Activated CD4-positive, alpha-beta T cell treated with anti-CD3 and anti-CD28 coated beads, Interleukin-2, Interleukin-6, amounts not matched to agents 100 ng/mL and 50 ng/mL, durations not matched to agents 16 hours and 8 hours (primary cell): ENCODE measurements at places on chromosomes 1 and 21.

- DNase-seq = no peak
Observed at GRCh38 chr1:43061757-43062156, 103.1 kb upstream of the SLC2A1 start.

GRCh38 chr1:110225212-110225611 is 15.1 kb downstream of the KCNC4 start:
- DNase-seq = no peak

DNA sequence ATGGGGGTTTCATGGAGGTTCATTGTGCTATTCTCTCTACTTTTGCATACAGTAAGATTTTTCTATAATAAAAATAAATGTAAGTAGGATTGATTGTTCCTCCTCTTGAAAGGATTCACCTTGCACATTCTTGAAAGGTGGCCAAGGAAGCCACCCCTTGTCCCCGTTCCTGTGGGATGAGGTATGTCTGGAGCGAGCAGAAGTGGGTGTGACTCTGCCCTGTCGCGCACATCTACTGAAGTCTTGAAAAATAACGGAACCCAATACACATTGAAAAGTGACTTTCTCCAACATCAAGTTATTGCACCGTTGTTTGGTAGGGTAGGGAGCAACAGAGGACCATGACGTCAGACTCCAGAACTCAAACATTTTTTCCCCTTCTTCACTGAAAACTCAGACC is 46.8 kb upstream of the USP1 start:
- no peak for DNase-seq

DNA sequence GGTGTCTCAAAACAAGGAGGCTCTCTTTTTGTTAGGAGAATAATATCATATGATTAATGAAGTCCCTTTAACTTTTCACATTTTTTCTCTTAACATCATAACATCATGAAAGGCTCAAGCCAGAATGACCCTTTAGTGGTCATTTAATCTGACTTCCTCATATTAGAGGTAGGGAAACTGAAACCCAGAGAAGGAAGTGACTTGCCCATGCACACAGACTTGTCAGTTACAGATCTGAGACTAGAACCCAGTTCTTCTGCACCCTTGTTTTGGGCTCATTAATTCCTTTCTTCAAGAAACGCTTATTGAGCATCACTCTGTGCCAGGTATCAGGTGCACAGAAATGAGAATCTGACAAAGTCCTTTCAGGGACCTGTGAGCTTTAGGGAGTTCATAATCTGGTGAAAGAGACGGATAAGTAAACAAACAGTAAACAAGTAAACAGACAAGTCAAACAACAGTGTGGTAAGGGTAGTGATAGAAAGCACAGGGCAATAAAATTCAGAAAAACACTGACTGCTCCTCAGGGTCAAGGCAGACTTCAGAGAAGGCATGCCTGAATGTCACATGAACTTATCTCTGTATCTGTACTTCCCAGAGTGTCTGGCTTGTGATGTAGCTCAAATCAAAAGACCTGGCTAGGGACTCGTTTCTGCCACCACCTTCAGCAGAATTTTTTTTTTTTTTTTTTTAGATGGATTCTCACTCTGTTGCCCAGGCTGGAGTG is 38.3 kb upstream of the OSBPL9 start:
- no peak for DNase-seq

- no peak for DNase-seq
Observed at GRCh38 chr21:41399246-41399800, 26.7 kb upstream of the MX1 start.

GRCh38 chr21:28770867-28771661 is 221.6 kb downstream of the LTN1 start:
- DNase-seq = no peak

DNA sequence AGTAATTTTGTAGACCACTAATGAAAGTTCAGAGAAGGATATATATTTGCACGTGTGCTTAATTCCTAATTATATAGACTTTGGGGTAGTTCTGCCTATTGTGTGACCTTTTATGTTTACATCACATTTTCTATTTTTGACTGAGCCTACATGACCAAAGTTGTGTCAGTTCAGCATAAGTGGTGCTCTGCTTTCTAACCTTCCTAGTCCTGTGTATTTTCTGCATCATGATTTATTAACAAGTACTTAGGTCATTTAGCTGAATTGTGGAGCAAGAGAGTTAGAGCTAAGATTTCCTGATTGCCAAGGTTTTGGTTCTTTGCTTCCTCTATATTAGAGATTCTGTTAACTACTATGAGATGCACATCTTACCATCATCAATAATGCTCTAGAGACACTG is 176.0 kb downstream of the C1orf21 start:
- no peak for DNase-seq

GRCh38 chr1:100832694-100833428 is 61.8 kb downstream of the EXTL2 start:
- no peak for DNase-seq

DNA sequence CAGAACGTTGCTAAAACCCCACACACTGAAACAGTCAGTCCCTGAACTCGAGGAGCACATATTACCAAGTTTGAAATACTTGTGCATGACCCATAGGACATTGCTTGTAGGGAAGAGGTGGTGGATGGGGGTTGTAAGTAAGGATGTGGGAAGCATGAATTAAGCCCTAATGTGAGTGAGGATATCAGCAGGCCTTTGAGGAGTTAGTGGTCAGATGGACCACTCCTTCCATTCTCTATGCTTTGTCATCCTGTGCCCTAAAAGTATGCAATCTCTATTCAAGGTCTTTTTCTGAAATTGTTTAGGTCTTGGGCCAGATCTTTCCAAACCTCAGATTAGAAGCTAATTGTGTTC is 70.9 kb upstream of the SAMSN1 start:
- no peak for DNase-seq

DNA sequence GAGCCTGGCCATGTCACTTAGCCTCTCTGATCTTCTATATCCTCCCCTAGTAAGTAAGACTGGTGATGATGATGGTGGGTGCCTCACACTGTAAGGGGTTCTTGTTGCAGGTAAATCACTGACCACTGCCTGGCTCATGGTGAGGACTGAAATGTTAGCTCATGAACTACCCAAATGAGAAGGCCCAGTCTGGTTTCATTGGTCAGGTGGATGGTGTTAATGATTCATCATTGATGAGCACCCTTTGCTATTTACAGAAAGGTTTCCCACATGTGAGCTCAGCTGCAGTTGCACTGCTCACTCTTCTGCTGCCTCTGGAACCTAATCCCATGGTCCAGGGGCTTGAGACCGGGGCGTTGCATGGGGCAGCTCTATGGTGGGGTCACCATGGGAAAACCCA is 417.7 kb downstream of the PRDM2 start:
- DNase-seq = no peak

DNA sequence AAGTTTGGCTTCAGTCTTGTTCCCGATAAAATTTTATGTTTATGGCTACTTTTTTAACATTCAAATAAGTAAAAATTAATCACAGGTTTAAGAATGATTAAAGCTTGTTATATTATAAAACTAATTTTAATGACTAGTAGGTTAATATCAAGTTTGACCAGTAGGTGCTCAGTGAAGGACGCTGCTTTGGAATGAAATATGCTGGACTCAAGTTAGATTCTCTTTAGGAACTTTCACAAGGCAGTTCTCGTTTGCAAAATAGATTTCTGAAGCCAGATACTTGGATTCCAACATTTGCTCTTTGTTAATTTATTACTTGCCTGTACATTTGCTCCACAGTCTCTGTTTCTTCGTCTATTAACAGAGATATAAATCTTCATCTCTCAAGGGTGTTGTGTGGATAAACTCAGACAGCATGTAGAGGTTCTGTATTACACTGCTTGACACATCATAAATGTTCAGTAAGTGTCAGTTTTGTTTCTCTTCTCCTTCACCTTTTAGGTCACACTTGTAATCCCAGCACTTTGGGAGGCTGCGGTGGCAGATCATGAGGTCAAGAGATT is 432.8 kb upstream of the CHRM3 start:
- no peak for DNase-seq

DNA sequence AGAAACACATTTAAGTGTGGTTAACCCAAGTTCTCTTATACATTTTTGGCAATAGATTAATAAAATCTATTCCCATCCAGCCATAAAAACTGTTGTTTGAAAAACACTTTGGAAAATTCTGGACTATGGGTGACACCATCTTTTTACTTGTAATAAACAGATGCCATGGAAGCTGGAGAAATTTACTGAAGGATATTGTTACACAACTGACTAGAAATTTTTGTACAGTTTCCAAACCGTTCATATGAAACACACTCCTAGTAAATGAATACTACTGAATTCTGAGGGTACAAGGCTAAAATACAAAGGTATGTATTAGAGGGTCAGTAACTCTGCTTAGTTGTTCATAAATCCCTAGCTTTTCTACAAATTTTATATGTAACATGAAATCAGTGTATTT is 48.7 kb downstream of the TRIM33 start:
- DNase-seq = no peak
